Myocyte (in vitro differentiated cells): ENCODE measurements at places on chromosomes 12 and 14. TPM values are rescaled to one million over a fixed set of nuclear protein-coding genes. Genes with fewer than 3 reads are reported as not detected.

Gene ERBB3
- total RNA-seq, result 178 and 188 TPM in 2 replicates

DNA sequence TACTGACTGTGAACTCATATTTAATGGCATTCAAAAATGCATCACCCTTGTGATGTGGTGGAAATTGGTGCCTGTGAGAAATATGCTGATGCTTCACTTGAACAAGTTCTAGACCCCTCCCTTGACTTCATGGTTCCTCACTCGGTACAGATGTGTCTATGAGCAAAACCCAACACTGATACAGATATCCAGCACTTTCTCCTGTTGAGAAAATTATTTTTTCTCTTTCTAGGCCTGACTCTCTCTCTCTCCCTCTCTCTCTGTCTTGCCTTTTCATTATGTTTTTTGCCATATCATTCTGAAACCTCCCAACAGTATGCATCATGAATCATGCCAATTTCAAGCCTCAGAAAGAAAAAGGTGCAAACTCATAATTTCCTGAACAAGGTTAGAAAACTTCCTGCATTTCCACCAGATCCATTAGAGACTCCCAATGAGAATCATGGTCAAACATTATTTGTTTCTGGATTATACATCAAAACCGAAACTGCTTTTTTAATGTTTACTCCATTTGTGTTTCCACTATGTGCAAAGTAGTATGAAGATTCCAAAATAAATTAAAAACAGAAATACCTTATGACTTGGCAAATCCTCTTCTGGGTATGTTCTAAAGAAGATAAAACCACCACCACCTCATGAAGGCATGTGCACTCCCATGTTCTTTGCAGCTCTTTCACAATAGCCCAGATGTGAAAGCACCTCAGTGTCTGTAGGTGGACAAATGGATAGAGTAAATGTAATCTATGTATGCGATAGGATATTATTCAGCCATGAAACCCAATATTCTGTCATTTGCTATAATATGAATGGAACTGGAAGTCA is 543.6 kb downstream of the TMEM121 start:
- DNase-seq, result no peak

Gene RBP5
- not detected in 2 replicates for total RNA-seq

DNA sequence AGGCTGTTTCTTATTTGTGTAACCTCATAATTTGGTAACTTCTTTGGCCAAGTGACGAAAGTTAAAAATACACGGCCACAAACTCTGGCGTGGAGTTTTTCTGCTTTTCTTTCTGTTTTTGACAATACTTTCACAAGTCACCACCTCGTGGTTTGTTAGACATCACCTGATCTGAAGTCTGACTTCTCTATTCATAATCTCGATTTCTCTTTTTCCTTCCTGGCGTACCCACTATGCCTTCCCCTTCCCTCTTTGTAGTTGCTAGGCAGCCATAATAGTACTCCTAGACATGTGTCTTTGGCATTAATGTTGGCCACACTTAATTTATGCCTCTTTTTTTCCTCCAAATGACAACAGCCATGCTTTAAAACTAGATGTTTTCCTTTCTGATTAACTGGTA is 97.6 kb downstream of the POLR3B start:
- DNase-seq, result no peak

- no peak for DNase-seq
These were observed 231.2 kb downstream of the PIK3C2G start for GRCh38 chr12:18492372-18493025.

- DNase-seq, result no peak
These were observed 1.1 kb upstream of the HOXC8 start for GRCh38 chr12:54007538-54008259.

GRCh38 chr12:7351177-7351576 is 47.3 kb downstream of the ACSM4 start:
- DNase-seq, result peak; percentile 77

Gene TAS2R7
- total RNA-seq, result not detected in 2 replicates

- DNase-seq, result no peak
These were observed 195.8 kb upstream of the DIO3 start for GRCh38 chr14:101365329-101366158.

GRCh38 chr12:27319409-27319808 is 13.2 kb upstream of the BMAL2 start:
- DNase-seq, result peak; percentile 23

DNA sequence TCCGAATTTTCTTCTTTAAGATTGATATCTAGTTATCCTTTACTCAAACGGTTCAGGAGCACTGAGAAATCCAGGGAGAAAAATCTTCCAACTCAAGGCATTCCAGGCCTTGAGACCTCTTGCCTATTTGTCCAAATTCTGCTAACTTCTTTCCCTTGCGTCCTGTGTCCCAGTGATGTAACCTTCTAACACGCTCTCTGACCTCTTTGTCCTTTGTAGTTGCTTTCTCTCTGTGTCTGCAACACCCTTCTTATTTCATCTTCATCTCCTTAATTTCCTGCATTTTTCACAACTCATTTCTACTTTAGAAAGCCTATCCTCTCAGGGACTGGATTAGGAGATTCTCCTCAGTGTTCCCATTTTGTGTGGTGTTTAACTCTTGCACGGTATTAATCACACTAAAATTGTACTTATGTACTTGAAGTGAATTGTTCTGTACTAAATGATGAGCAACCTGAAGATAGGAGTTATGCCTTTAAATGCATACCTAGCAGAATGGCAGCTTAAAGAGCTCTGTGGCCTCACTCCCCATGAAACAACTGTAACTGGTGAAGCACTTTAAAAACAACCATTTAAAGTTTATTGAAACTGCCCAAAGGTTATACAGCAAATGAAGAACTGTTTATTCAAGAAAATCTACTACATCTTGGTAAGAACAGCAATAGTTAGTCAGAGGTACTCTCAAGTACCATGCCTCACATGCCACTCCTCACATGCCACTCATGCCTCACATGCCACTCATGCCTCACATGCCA is 7.4 kb upstream of the SNAPC1 start:
- no peak for DNase-seq

DNA sequence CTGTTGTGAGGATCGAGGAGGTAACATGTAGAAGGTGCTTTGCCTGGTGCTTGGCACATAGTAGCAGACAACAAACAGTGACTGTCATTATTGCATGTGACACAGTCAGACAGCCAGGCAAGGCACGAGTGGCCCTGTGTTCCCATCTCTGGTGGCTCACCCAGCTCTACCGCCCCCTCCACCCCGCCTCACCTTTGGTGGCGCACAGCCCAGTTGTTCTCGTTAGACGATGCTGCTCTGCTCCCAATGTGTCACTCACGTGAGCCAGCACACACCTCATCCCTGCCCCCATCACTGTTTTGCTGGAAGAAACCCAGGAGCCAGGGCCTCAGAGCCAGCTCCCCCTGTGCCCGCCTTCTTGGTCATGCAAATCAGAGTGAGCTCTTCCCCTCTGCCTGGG is 113.3 kb downstream of the CALM1 start:
- DNase-seq, result no peak

DNA sequence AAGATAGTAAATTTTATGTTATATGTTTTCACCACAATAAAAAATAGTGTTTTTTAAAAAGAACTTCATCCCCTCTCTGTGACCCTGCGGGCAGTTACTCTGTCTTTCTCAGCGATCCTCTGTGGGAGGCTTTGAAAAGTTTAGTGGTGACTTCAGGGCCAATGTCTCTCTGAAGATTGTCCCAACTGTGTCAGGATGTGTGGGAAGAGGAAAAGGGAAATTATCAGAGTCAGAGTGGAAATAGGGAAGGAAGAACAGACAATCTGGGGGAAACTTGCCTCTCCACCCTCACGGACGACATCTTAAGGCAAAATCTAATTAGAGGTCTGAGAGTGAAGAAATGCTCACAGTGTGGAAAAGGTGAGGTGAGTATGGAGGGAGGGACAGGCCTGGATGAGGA is 3.5 kb upstream of the OR10P1 start:
- no peak for DNase-seq

- DNase-seq, result no peak
These were observed 113.0 kb downstream of the UNC79 start for GRCh38 chr14:93543766-93544165.

GRCh38 chr12:77354766-77355362 is 289.5 kb upstream of the E2F7 start:
- DNase-seq, result peak; percentile 5

Gene FITM1
- total RNA-seq, result 144 and 180 TPM in 2 replicates

- no peak for DNase-seq
These were observed 14.6 kb downstream of the PSMD9 start for GRCh38 chr12:121903202-121903601.

DNA sequence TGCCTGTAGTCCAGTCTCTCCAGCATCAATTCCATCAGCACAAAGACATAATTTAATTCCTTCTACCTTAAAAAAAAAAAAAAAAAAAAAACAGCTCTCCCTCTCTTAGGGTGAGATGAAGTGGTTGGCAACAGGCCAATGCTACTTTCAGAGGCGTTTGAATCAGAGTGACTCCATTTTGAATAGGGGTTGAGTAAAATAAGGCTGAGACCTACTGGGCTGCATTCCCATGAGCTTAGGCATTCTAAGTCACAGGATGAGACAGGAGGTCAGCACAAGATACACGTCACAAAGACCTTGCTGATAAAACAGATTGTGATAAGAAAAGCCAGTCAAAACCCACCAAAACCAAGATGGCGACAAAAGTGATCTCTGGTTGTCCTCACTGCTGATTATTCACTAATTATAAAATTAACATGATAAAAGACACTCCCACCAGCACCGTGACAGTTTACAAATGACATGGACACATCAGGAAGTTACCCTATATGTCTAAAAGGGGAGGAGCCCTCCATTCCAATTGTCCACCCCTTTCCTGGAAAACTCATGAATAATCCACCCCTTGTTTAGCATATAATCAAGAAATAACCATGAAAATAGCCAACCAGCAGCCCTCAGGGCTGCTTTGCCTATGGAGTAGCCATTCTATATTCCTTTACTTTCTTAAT is 6.9 kb upstream of the TCL1B start:
- no peak for DNase-seq

Gene MIP
- 0.24 TPM in 1 of 2 replicates, not detected in the other for total RNA-seq

Gene SLC6A15
- total RNA-seq, result 3.3 and 3.7 TPM in 2 replicates

- DNase-seq, result no peak
These were observed 291.3 kb downstream of the NPAS3 start for GRCh38 chr14:33230021-33230420.

GRCh38 chr14:79016828-79017505 is 846.8 kb downstream of the NRXN3 start:
- DNase-seq, result peak; percentile 88

- no peak for DNase-seq
These were observed 80.6 kb upstream of the OVCH1 start for GRCh38 chr12:29578070-29578469.

- no peak for DNase-seq
These were observed 23.5 kb downstream of the SIX6 start for GRCh38 chr14:60532442-60532841.

- DNase-seq, result no peak
These were observed 30.3 kb downstream of the CD9 start for GRCh38 chr12:6230321-6231110.

Gene RTN1
- total RNA-seq, result 0.29 and 0.36 TPM in 2 replicates

DNA sequence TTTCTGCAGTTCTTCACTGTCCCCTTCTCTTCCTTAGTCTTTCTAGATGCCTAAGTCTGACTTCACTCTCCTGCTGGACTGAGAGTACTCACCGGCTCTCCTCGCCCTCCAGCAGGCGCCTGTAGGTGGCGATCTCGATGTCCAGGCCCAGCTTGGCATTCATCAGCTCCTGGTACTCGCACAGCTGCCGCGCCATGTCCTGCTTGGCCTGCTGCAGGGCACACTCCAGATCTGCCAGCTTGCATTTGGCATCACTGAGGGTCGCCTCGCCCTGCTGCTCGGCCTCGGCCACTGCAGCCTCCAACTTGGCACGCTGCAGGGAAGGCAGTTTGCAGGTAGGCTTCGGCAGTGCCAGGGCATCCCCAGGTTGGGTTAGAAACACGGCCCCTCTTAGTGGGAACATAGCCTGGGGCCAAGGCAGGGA is 5.2 kb downstream of the KRT84 start:
- DNase-seq, result peak; percentile 74

DNA sequence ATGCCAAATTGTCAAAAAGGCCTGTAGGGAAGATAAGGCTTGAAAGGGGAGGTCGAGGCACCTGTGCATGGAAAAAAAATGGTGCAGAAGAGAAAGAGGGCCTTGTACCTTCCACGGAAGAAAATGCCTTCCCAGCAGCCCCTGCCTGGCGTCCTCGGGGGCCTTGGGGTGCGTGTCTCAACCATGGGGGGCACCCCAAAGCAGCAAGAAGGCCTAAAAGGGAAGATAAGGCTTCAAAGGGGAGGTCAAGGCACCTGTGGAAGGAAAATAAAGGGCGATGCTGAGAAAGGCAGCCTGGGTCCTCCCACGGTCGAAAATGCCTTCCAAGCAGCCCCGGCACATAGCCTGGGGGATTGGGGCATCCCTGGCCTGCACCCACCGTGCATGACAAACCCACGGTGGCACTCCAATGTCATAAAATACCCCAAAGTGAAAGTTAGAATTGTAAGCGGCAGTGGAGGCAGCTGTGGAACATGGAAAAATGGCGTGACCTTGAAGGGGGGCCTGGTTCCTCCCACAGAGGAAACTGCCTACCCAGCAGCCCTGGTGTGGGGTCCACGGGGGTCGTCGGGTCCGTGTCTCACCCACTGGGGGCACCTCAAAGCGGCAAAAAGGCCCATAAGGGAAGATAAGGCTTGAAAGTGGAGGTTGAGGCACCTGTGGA is 275.0 kb downstream of the ALG10 start:
- no peak for DNase-seq

DNA sequence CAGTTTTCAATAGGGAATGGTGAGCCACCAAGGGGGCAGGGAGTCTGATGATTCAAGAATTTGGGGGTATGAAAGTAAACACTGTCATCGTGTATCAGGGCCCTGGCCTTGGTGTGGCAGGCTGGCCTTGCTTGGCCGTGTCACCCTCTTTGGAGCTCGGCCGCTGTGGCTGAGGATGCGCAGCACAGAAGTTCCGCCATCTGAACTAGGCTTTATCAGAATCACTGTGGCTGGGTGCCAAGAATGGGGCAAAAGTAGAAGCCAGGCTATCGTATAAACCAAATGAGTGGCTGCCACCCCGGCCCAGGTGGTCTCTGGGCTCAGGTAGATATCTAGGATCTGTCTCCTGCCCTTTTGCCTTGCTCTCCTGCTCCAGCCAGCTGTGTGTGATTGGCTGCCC is 137.4 kb downstream of the PAPOLA start:
- DNase-seq, result no peak

DNA sequence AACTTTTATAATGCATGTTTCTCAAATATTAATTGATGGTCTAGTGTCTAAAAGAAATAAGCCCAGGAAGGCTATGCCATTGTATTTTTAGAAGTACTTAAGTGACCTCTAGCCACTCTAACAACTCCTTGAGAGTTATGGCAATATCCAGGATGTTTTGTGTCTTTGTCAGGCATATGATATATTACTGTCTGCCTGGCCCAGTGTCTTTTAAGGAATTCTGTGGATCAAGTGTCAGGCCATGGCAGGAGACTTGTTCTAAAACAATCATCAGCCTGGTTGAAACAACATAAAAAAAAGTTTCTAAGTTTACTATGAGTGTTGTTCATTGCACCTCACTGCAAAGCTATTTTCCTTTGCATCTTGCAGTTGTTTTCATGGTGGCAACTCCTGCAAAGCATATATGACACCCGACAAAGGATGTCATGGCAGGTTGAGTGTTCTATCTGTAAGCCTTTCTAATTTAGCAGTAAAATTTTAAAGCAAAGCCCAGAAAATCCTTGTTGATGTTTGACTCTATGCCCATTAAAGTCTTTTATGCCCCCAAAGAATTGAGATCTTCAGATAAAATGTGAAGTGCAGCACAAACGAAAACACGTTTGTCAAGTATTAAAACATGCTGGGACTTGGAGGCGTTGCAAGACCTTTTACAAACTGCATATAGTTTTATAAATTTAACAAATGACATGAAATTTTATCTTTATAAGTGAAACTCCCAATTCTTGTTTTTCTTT is 89.5 kb upstream of the SLC38A2 start:
- DNase-seq, result peak; percentile 60

- DNase-seq, result no peak
These were observed 216.1 kb downstream of the TMEM121 start for GRCh38 chr14:105742531-105742848.
